ENCODE measurements at places on chromosomes 3 and 15. TPM values are rescaled to one million over a fixed set of nuclear protein-coding genes. Genes with fewer than 3 reads are reported as not detected.

The ADPRH gene
- 13.6 TPM for total RNA-seq

The MST1R gene
- 13.1 TPM for total RNA-seq

The ALDH1A2 gene
- 10.0 TPM for total RNA-seq

The HTR3E gene
- not detected for total RNA-seq

The NR1I2 gene
- not detected for total RNA-seq

The SLC6A1 gene
- total RNA-seq: 2.3 TPM

The CAND2 gene
- 23.5 TPM for total RNA-seq

The TRH gene
- total RNA-seq: not detected

The JAGN1 gene
- total RNA-seq: 19.8 TPM

The C3orf85 gene
- not detected for total RNA-seq

The SPINK8 gene
- not detected for total RNA-seq

The GOLGA8M gene
- total RNA-seq: 10.7 TPM

The TLR9 gene
- 0.81 TPM for total RNA-seq

The LIPC gene
- total RNA-seq: 0.52 TPM

The WWTR1 gene
- 148 TPM for total RNA-seq

The DNAH12 gene
- 0.18 TPM for total RNA-seq

The CDHR4 gene
- total RNA-seq: 1.1 TPM

The LRRIQ4 gene
- not detected for total RNA-seq

The AHSG gene
- not detected for total RNA-seq

The GOLGA8K gene
- 10.0 TPM for total RNA-seq

The FURIN gene
- total RNA-seq: 65.8 TPM

The TEX55 gene
- total RNA-seq: not detected

The ISL2 gene
- total RNA-seq: not detected

The RGMA gene
- 50.3 TPM for total RNA-seq

The CHRNA5 gene
- 0.84 TPM for total RNA-seq

The ST3GAL6 gene
- 12.2 TPM for total RNA-seq

The DUT gene
- 77.7 TPM for total RNA-seq

The IQCF5 gene
- total RNA-seq: not detected

The NANOGP8 gene
- total RNA-seq: 1.2 TPM

The ACKR4 gene
- total RNA-seq: 15.5 TPM

The CCDC54 gene
- total RNA-seq: not detected

The PLCH1 gene
- total RNA-seq: not detected
